ENCODE measurements at places on chromosomes 3 and 15. TPM values are rescaled to one million over a fixed set of nuclear protein-coding genes. Genes with fewer than 3 reads are reported as not detected.

DNA sequence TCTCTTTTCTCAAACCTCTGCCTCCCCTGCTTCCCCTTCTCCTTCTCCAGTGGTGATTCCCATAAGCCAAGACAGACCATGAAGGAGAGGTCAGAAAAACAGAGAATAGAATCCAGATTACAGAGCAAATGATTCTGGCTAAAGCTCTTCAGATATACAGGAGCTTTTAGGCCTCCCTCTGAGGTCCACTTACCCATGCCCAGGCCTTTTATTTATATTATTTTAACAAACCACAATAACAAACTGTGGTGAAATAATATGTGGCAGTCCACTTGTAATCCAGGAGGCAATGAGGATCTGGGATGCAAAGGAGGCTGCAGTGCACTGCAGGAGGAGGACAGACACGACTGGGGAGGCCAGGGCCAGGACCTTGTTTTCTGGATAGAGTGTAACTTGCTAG lies 104.1 kb downstream of the STAC start:
- no peak for DNase-seq

DNA sequence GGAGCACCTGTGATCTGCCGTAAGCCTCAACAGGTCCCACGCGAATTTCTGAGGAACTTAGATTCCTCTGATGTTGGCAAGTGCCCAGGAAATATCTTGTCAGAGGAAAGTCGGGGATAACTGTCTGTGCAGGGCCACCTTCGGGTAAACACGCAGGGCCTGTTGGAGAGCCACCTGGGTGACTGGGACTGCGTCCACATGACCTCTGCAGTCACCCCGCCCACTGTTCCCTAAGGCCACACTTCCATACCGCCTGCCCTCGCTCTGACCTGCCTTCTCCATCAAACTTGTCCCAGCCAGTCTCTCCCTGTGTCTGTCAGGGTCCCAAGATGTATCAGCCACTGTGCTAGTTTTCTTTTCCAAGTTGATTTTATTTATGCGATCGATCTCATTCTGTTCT lies 28.7 kb downstream of the BFSP2 start:
- DNase-seq = no peak

LSM3 gene
- 7.5 TPM for total RNA-seq

B2M gene
- total RNA-seq = 4,545 TPM

Data from CD8-positive, alpha-beta T cell (primary cell).